Activated naive CD4-positive, alpha-beta T cell treated with anti-CD3 and anti-CD28 coated beads, Interleukin-2, amount 50 U/mL, for 16 hours (primary cell): ENCODE measurements at places on chromosomes 16 and 17.

DNA sequence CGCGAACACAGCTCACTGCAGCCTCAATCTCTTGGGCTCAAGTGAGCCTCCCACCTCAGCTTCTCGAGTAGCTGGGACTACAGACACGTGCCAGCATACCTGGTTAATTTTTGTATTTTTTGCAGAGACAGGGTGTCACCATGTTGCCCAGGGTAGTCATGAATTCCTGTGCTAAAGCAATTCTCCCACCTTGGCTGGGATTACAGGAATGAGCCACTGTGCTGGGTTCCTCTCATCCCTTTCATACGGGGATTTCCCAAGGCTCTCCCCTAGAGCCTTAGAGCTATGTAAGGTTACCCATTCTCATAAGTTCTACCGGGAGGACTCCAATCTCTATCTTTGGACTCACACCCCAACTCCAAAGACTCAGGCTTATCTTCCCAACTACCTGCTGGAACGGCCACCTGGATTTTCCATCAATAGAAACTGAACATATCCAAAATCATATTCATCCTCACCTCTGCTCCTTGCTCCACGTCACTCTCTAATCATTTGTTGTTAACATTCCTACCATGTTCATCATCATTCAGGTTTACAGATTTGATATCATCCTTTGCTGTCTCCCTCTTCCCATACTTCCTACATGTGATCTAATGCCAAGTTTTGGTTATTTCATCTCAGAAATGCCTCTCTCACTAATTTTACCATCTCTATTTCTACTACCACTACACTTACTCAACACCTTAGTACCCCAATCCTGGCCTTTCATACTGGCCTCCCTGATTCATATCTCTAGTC lies 92.5 kb downstream of the NCOR1 start:
- DNase-seq, result no peak

- DNase-seq, result no peak
These were observed 119.4 kb downstream of the OR1D5 start for GRCh38 chr17:2943981-2944380.

GRCh38 chr17:80963812-80964543 lies 27.7 kb upstream of the CHMP6 start:
- DNase-seq, result no peak

DNA sequence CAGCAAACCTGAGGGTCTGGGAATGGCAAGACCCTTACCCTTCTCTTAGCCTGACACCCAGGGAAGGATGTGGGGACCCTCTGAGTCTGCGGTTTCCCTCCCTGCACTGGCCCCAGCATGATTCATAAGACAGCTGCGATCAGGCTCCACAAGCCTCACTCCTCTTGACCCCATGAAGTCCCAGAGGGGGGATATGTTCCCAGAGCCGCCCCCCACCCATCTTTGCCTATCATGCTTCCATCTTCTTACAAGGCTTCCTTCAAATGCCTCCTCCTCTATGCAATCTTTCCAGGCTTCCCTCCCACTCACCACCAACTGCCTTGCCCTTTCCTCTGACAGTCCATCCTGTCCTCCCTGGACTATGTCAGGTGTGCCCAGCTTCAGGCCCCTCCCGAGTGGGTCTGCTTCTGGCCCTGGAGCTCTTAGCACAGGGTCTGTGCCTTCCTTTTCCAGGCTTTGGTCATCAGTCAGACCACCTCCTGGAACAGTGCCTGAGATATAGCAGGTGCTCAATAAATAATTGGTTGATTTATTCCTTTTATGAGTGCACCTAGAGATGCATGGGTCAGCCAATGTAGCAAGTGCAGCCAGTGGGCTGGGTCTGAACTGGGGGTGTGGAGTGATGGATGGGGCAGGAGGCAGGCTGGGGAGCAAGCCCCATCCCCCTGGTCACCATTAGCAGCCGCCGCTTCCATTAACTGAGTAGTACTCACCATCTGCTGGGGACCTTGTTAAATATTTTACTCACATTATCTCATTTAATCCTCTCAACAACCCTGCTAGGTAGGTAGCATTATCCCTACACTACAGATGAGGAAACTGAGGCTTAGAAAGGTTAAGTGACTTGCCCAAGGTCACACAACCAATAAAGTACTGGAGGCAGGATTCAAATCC lies 8.4 kb downstream of the DLX3 start:
- no peak for DNase-seq

DNA sequence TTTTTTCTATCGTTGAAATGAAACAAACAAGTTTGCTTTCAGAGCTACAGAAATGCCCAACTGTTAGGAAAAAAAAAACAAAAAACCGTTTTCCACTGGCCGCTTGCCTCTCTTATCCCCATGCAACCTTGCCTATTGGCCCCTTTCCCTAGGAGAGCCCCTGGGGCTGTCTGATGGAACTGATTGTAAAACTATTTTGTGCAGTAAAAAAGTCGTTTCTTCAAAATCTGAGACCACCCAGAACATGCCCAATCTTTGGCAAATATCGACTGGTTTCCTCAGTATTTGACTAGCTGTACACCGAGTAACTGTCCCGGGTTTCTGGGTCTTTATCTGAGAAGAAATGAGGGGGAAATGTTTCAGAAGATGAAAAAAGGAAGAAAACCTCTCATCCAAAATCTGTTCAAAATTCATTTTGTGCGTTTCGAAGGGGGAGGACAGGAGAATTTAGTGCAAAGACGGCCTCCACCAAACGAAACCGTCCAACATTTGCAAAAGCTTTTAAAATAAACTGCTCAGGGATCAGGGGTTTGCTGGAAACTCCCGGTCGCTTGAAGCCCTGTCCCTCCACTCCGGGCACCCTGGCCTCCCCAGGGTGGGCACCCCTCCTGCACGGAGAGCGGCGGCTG lies 1.1 kb upstream of the GNAO1 start:
- no peak for DNase-seq

GRCh38 chr16:10943064-10943353 lies 741 bp upstream of the DEXI start:
- no peak for DNase-seq

DNA sequence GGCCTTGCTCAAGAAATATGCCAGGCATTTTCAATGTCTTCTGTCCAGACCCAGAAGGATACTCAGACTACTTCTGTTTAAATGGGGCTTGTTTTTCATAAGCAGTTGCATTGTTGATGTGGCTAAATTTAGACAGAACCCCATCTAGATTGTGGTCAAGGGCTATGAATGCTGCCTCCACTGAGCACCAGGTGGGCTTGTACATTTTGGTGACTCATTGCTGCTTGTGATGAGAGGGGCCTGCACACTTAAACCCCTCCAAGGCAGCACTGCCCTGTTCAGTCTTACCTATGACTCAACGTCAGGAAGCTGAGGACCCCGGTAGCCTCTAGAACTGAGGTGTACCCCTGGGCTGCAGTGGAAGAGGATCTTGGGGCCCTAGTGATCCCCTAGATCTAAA lies 144.0 kb downstream of the PRKCA start:
- no peak for DNase-seq

DNA sequence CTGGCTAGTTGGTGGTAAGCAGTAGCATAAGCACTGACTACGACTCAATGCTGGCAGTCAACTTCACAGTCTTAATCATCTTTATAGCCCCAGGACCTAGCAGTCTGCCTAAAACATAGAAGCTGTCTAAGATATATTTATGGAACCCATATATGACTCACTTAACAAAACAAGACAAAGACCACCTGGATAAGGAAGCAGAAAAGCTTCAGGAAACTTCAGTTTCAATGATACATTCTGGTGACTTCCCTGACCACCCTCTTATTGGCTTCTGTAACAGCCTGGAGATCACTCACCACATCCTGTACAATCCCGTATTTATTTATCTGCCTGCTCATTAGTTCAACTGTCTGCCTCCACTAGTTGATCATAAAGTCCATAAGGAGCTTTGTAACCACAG lies 95.5 kb downstream of the PMP22 start:
- no peak for DNase-seq

GRCh38 chr17:76265624-76266243 lies 586 bp downstream of the UBALD2 start:
- peak; percentile 64 for DNase-seq

GRCh38 chr17:35752945-35753764 lies at the start of gene GAS2L2:
TSS of gene GAS2L2 (minus strand) at chr17:35753239. CDS start at chr17:35752850, 389 bp downstream.
- no peak for DNase-seq

DNA sequence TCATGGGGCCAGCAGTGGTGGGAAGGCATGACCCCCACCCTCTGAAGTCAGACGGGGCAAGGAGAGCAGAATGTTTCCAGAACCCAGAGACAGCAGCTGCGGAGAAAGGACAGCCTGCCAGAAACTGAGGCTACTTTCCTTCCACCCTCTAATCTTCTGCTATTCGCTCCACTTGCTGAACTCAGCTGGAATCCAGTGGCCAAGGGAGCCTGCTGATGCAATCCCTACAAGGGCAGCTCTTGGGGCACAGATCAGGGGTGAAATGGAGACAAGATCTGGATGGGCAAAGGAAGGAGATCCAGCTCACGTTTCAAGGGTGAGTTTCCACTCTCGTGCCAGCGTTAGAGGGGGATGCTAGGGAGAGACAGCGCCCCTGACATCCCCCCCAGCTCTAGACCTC lies 479.1 kb downstream of the SLC39A11 start:
- no peak for DNase-seq

GRCh38 chr16:49855280-49855821 lies 561 bp downstream of the ZNF423 start:
- DNase-seq, result peak; percentile 48

- no peak for DNase-seq
These were observed 60.7 kb downstream of the PCTP start for GRCh38 chr17:55811536-55811935.

DNA sequence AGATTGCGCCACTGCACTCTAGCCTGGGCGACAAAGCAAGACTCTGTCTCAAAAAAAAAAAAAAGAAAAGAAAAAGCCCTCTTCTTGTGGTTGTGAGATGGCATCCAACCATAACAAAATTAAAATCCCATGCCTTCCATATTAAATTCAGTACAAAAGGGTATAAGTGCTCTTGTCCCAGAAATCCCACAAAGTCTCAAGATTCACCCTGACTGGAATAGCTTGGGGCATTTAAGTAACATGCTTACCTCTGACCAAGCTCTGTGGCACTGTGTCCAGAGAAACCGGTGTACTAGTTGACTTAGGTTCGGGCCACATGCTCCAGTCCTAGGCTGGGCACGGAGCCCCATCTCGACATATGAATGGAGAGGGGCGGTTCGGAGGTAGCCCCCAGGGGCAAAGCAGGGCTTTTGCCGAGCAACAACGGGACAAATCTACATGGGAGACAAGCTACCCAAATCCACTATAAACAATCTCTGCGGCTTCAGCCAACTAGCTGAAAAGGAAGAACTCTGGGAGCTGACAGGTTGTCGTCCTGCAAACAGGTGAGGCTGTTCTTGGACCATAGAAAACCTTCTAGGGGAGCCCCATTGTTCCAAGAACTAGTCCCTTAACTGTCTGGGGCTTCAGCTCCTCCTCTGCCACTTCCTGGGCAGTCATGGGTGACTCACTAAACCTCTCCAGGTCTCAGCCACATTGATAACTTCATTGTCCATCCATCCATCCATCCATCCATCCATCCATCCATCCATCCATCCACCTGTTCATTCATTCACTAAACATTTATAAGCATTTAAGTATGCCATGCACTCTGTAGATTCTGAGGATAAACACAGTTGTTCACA lies 10.3 kb upstream of the IL4R start:
- DNase-seq, result no peak

DNA sequence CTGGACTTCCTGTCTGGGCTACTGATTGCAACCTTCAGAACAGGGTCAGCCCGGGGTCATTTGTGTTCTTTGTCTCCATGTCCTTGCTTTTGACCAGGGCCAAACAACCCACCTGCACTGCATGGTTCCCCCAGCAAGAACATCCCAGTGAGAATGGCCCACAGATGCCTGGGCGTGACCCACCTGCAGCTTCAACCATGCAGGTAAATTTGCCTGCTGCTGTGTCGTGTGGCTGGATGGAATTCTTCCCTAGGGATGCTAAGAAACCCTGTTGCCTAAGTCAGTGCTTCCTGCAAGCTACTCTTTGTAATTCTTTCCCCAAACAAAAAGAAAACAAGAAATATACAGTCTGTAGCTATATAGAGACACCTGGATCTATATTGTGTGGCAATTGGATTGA lies 12.5 kb downstream of the CDH13 start:
- DNase-seq, result no peak
